ENCODE measurements at places on chromosomes 16 and 17.

GRCh38 chr16:30778549-30779244, 8.3 kb downstream of the ZNF629 start:
- DNase-seq = no peak

DNA sequence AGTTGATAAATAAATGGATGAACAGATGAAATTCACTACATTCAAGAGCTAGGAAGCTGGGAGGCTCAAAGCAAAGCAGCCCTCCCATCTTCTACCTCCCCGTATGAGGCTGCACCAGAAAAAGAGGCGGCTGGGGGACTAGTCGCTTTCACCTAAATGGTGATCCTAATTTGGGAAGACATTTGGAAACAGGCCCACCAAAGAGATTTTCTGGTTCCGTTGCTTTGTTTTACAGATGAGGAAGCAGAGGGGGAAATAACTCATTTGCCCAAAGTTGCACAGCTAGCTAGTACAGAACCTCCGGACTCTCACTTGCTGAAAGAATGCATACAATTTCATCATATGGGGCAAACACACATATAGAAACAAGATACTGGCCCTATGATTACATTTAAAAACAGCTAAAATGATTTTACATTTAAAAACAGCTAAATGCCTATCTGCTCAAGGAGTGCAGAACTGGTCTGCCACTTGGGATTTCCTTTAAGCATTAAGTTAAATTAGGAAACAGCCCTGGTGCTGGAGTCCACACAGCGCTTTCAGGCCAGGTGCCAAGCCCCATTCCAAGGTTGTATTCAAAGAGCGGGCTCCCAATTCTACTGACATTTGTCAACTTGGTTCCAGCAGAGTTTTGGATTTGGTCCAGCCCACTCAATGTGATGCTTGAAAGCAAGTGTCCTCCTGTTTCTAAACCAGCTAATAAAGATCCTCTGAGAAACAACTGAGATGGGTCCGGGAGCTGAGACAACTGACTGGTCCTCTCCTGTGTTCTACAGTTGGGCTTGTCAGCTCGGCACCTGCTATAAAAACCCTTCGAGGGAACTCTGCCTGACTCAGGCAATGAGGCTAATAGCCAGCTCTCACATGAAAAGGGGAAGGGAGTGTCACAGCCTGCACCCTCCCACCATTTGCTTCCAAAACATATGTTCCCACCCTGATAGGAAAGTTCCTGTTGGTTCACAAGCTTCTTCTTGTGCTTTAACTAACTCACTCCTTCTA, 11.7 kb downstream of the ERN1 start:
- DNase-seq = peak; percentile 64

- DNase-seq = no peak
Observed at GRCh38 chr17:37278247-37278894, 97.4 kb upstream of the C17orf78 start.

- no peak for DNase-seq
Observed at GRCh38 chr17:13835151-13835550, 233.4 kb upstream of the HS3ST3A1 start.

DNA sequence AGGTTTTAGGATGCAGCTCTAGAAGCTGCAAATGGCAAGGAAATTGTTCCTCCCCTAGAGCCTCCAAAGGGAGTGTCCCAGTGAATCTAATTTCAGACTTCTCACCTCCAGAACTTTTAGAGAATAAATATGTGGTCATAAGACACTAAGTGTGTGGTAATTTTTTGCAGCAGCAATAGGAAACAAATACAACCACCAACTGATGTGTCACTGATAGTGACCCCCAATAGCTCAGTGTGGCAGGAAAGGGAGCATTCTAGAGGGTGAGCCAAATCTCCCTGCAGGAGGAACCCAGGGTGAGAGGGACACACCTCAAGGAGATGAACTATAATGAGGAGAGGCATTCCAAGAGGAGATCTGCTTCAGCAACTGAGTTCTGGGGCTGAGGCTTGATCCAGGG, 4.1 kb downstream of the CCL4L2 start:
- no peak for DNase-seq

- DNase-seq = no peak
Observed at GRCh38 chr17:45293413-45294211, 23.2 kb downstream of the MAP3K14 start.

- no peak for DNase-seq
Observed at GRCh38 chr16:48641770-48642169, 31.8 kb upstream of the N4BP1 start.
